Stimulated activated CD8-positive, alpha-beta memory T cell treated with anti-CD3 and anti-CD28 coated beads, Interleukin-15, amount 100 ng/mL, for 1 hour (primary cell): ENCODE measurements at places on chromosomes 1 and 21.

- DNase-seq = no peak
These were observed 797 bp upstream of the USP1 start for GRCh38 chr1:62436039-62436465.

DNA sequence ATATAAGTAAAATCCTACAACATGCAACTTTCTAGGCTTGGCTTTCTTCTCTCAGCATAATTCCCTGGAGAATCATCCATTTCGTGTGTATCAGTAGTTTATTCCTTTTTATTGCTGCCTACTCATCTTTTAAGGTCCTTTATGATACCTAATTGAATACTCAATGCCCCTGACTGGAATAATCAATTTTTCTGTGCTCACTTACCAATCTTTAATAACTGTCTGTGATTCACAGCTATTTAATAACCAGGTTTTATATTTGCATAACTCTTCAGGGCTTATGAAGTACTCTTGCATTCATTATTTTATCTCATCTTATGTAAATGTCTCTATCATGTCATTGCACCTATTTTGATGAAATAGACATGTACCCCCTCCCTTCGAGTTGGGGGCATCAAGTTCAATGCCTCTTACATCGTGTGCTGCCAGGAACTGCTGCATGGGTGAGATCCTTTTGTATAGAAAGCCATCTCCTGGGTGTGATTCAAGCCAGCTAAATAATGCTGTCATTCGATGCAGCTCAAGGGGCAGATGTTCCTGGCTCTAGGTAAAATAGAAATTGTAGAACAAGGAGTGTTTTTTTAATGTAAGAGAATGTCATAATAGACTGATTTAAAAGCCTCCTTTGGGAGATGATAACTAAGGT, 222.7 kb downstream of the SLC35F3 start:
- no peak for DNase-seq

DNA sequence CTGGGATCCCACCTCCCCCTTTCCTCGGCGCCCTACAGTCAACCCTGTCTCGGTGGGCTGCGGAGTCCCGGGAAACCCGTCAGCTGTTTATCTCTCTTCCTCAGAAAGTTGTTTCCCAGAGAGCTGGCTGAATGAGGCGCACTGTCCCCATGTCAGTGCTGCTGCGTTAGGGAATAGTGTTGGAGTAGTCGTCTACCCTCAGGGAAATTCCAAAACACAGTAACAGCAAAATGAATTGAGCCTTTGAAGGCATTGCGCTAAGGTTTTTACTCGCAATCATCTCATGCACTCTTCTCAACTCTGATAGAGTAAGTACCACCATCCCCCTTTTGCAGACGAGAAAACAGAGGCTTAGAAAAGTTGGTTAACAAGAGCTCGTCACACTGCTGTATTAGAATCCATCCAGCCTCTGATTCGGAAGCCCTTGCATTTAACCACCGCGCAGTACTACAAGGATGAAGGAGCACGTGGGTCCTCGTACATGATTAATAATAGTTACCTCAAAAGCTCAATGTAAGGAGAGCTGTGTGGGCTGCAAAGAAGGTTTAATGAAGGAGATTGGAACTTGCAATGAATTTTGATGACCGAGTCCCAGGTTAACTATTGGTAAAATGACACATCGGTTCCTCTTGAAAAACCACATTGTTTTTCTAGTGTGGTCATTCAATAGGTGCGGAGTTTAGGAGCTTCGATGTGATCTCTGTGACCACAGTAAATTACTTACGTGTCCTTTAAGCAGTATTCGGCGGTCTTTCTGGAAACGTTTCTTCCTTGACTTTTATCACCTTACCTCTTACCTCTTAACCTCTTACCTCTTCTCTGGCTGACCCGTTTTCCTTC, 788 bp upstream of the EDEM3 start:
- DNase-seq = no peak

DNA sequence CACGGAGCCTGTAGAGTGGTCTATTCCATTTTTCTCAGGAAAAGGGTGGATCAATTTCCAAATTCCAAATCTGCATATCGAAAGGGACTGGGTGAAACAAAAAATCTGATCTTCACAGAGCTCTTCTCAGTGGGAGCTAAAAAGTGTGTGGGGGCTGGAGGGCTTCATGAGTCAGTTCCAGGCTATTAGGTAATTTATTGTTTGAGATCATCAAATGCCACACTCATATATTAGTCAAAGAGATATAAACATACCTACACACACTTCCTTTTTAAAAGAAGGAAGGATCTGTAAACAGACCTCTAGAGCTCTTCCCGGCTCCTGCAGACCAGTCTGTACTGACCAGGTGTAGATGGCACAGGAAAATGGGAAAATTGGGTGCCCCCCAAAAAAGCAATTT, 175.4 kb downstream of the ZBTB18 start:
- DNase-seq = no peak

GRCh38 chr1:81594206-81594605, 206.5 kb upstream of the ADGRL2 start:
- no peak for DNase-seq
